GM23248 (cell line): ENCODE measurements at places on chromosomes 7 and 10.

DNA sequence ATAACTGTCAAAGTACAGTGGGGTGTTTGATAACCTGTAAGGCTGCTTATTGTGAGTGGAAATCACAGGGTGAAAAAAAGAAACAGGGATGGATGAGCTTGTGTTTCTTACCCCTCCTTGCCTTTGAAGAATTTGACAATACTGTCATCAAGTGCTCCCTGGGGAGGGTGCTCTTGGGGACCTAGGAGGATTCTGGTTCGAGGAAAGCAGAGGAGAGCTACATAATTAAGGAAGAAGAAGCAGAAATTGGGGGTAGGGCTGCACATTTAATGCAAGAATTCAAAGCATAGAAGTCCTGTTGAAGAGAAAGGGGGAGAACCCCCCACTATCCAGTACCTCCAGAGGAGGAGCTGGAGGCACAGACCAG, 208.1 kb upstream of the PHYHIPL start:
- DNase-seq, result no peak

- DNase-seq, result peak; percentile 53
Observed at GRCh38 chr10:28587270-28587969, 54.5 kb downstream of the WAC start.

DNA sequence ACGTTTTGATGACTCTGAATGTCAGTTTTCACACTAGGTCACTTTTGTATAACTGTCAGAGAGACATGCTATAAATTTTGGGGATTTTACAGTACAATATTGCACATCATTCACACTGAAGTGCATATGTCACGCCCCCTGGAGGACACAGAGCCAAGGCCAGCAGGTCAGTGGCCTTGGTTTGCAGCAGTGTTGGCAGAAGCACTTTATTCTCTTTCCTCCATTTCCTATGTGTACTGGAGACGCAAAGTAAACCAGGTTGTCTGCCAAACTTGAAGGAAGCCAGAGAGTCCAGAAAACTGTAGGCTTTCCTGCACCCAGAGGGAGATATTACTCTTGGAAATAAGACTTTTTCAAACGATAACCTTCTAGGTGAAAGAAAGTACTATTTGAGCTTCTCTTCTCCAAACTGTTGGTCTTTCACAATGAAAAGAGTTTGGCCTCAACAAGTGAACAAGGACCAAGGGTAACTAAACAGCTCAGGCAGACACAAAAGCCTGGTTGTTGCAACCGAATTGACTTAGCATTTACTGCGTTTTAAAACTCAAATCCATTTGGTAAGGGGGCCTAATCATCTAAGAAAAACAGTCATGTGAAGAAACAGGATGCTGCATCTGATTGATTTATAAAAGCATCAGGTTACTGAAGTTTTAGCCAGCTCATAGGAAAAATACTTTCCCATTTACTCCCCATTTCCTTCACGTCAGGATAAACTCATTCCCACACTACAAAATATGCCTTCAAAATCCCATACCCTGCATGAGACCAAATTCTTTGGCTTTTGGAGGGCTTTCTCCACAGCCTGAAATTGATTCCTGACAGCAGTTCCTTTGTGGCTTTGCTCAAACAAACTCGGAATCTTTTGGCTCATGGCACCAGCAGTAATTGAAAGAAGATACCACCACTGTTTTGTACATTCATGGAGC, 83.0 kb upstream of the SEC61G start:
- peak; percentile 39 for DNase-seq

DNA sequence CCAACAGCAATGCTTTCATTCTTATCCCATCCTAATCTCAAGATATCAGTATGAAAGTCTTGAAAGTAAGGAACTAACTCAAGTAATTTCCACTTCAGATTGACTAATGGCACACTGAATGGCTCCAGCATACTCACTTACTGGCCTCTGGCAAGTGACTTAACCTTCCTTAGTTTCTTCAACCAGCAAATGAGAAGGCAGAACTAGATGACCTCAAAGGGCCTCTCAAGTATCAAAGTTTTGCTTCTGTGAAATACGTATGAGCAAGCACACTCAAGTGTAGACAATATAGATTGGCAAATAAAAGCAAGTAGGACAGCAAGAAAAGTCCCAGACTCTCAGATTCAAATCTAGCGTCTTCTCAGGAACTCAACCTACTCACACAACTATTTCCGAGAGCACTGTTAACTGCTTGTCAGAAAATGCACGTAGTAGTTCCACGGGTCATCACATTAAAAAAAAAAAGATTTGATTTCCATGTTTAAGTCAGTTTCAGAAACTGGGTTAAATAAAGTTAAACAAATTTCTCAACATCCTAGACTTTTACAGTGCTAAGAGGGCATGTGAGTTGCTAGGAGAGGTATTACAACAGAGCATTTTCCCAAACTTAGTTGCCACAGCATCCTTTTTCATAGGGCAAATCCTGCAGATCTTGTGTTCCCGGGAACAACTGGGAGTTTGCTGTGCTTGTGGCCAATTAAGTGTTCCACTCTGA, 276.9 kb upstream of the KLF14 start:
- peak; percentile 78 for DNase-seq

- DNase-seq, result peak; percentile 79
Observed at GRCh38 chr10:102627736-102628293, 16.5 kb upstream of the TRIM8 start.

- peak; percentile 55 for DNase-seq
Observed at GRCh38 chr7:84712374-84713121, 474.3 kb downstream of the SEMA3D start.

DNA sequence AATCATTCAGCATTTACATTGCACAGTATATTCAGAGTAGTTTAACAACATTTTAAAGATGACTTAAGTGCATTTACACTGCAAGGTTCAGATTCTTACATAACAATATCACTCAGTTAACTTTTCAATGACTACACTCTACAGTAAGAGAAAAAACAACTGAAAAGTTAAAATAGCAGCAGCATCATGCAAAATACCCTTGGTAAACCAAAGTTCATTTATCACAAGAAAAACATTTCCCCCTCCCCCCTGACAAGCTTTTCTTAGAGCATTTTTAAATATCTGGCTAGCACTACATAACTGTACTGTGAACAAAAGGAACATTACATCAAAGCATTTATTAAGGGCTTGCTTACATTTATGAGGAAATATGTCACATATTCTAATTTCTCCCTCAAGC, 179.5 kb upstream of the HGF start:
- no peak for DNase-seq

- no peak for DNase-seq
Observed at GRCh38 chr7:98194672-98195457, 16.4 kb upstream of the BHLHA15 start.

DNA sequence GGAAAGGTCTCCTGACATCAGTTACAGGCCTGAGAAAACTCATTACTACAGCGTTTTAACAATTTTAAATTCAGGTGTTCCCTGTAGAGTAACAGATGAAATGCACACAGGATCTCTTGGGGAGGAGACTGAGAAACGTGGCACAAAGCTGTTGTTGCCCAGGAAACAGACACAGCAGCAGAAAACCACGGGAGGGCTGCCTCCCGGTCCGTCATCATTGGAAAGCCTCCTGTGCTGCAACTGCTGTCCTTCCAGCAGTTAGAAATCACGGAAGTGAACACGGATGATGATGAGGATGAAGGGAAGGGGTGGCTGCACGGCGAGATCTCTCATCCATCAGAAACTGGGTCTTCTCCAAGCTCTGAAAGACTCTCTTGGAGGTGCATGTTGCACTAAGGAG, 94.6 kb upstream of the RNF32 start:
- DNase-seq, result no peak

DNA sequence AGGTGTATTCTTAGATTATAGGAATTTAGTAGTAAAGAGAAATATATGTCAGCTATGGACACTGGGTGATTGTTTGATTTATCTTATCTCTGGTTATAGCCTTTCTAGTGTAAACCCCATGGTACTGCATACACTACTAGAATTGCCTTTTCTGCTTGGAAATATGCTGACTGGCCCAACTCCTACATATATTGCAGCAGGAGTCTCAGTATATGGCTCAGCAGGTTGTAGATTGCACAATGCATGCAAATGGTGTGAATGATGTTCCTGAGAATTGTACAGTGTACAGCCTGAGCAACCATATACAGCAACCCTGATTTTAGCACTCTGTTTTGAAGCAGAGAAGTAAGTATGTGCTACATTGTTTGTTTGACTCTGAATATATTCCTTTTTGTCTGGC, 153.4 kb upstream of the NPY start:
- no peak for DNase-seq

DNA sequence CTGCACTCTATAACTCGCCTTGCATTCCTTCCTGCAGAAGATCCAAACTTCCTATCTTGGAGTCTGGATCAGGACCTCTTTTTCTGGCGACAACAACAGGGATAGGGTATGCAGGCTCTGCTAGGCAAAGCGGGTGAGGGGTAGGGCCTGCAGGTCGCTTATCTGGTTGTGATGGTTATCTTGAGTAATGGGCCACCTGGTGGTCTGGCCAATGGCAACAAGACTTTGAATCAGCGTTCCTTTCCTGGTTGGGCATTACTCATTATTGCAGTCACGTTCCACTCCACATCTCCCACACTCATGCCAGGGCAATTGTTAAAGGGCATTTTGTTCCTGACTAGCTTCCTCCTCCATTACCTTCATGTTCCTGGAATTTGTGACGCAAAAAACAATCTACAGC, 48.4 kb upstream of the PLXDC2 start:
- no peak for DNase-seq

GRCh38 chr7:123230603-123231002, 30.8 kb upstream of the SLC13A1 start:
- DNase-seq, result no peak
